A549 treated with dexamethasone at 1 μM for 4 hours (cell line): ENCODE measurements at places on chromosomes 7 and 10. TPM values are rescaled to one million over a fixed set of nuclear protein-coding genes. Genes with fewer than 3 reads are reported as not detected.

CALHM3 gene
- 0.22 to 0.42 TPM (median 0.31 TPM) in 5 replicates for total RNA-seq

ZEB1 gene
- total RNA-seq, result 6.2 to 10.8 TPM (median 8.3 TPM) in 5 replicates

CH25H gene
- total RNA-seq, result 0.68 to 0.97 TPM (median 0.71 TPM) in 5 replicates

TAF3 gene
- total RNA-seq, result 6.8 to 9.0 TPM (median 8.5 TPM) in 5 replicates

NKX2-3 gene
- 0.05 TPM in 2 of 5 replicates, not detected in the others for total RNA-seq

ATOH7 gene
- total RNA-seq, result 0.09 to 0.33 TPM (median 0.21 TPM) in 5 replicates

TRPV5 gene
- not detected in 5 replicates for total RNA-seq

FBXL13 gene
- total RNA-seq, result 0.09 to 0.62 TPM (median 0.31 TPM) in 5 replicates

CCL24 gene
- total RNA-seq, result not detected in 5 replicates

CYP26C1 gene
- 0.02 TPM in 1 of 5 replicates, not detected in the others for total RNA-seq

PRF1 gene
- 0.02 to 0.16 TPM (median 0.05 TPM) in 3 of 5 replicates, not detected in the others for total RNA-seq

SLC26A5 gene
- not detected in 5 replicates for total RNA-seq

MYH16 gene
- 0.25 to 0.70 TPM (median 0.40 TPM) in 5 replicates for total RNA-seq

EGR2 gene
- total RNA-seq, result 0.21 to 0.50 TPM (median 0.38 TPM) in 5 replicates

CCDC136 gene
- 1.4 to 2.2 TPM (median 2.1 TPM) in 5 replicates for total RNA-seq

CAV2 gene
- total RNA-seq, result 168 to 193 TPM (median 191 TPM) in 5 replicates

VWA2 gene
- total RNA-seq, result 0.05 to 0.06 TPM (median 0.06 TPM) in 3 of 5 replicates, not detected in the others
